ENCODE measurements at places on chromosomes 2 and 18. TPM values are rescaled to one million over a fixed set of nuclear protein-coding genes. Genes with fewer than 3 reads are reported as not detected.

DNA sequence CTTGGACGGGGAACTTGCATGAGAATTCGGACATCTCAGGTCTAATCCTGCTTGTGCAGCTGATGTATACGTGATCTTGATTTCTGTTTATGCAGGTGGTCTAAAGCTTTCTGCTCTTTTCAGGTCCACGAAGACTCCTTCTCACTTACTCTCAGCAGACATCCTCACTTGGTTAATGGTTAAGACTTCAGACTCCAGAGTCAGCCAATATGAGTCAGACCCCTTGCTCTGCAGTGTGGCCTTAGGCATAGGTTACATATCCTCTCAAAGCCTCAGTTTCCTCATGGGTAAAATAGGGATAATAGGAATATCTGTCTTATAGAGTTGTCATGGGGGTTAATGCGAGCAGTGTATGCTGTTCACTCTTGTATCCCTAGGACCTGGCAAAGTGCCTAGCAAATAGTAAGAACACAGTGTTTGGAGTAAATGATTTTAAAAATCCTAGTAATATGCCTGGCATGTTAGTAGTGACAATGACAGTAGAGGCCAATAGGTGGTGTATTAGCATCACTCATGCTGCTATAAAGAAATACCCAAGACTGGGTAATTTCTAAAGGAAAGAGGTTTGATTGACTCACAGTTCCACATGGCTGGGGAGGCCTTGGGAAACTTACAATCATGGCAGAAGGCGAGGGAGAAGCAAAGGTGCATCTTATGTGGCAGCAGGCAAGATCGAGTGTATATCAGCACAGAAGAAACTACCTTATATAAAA is 42.3 kb downstream of the XRCC5 start:
- no peaks in the 10 kb centered on the region for H3K4me1 ChIP-seq
- H3K36me3 ChIP-seq: peaks cover 15% of the 10 kb centered on the region
- H3K27me3 ChIP-seq: no peaks in the 10 kb centered on the region
- no peak overlapping the region for H3K4me3 ChIP-seq
- no peak overlapping the region for H3K27ac ChIP-seq

- H3K4me3 ChIP-seq: no peak overlapping the region
- no peak overlapping the region for H3K27ac ChIP-seq
- H3K4me1 ChIP-seq: no peaks in the 10 kb centered on the region
- H3K36me3 ChIP-seq: no peaks in the 10 kb centered on the region
- no peaks in the 10 kb centered on the region for H3K27me3 ChIP-seq
Observed at GRCh38 chr18:46680784-46681695, 24.0 kb upstream of the LOXHD1 start.

Gene PAIP2B
- total RNA-seq: 0.45 TPM

DNA sequence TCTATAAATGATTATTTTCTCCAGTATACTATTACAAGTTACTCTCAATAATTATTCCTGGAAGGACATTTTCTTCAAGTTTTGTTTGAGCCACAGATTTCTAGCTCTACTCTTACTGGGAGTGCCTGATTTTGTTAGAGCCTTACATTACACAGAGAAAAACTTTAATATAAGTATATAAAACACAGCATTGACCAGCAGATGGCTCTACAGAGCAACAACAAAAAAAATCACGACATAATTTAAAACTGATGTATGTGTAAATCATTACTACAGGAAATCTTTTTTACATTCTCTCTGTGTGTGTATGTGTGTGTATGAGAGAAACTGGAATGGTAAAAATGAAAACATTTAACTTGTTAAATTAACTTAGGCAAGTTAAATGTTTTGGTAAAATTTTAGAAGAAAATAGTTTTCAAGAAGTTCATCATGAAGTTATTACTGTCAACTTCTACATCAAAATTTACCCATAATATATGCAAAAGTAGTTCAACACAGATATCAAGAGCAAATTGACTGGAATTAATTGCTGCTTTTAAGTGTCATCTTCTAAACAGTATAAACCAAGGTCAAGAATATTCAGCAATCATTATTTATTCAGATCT is 103.3 kb downstream of the MDH1 start:
- no peak for DNase-seq
- H3K4me3 ChIP-seq: no peak overlapping the region
- no peaks in the 10 kb centered on the region for H3K27me3 ChIP-seq
- no peaks in the 10 kb centered on the region for H3K4me1 ChIP-seq
- no peaks in the 10 kb centered on the region for H3K36me3 ChIP-seq
- H3K27ac ChIP-seq: no peak overlapping the region

Gene NEURL3
- total RNA-seq: 0.44 TPM

Gene CHRND
- not detected for total RNA-seq

- H3K27me3 ChIP-seq: no peaks in the 10 kb centered on the region
- no peaks in the 10 kb centered on the region for H3K36me3 ChIP-seq
- H3K27ac ChIP-seq: no peak overlapping the region
- H3K4me1 ChIP-seq: peaks cover 11% of the 10 kb centered on the region
Observed at GRCh38 chr2:127067620-127068350, 39.2 kb downstream of the BIN1 start.

DNA sequence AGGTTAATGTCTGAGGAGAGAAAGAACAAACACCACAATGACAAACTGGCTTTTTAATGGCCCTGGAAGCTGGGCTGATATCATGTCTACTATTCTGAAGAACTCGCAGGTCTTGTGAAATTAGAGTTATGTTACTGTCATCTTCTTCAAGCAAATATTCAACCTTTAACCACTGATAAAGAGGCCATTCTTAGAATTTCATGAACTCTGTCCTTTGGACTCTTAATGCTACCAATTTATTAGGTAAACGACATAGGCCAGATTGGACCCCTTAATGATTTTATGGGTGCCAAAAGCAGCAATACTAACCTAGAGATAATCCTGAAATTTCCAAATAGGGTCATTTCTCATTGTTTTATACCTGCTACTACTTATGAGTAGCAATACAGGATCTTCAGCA is 109.0 kb upstream of the ACVR1C start:
- no peak overlapping the region for H3K4me3 ChIP-seq
- peaks cover under 1% of the 10 kb centered on the region for H3K4me1 ChIP-seq
- no peaks in the 10 kb centered on the region for H3K36me3 ChIP-seq
- no peak for DNase-seq
- no peak overlapping the region for H3K27ac ChIP-seq

DNA sequence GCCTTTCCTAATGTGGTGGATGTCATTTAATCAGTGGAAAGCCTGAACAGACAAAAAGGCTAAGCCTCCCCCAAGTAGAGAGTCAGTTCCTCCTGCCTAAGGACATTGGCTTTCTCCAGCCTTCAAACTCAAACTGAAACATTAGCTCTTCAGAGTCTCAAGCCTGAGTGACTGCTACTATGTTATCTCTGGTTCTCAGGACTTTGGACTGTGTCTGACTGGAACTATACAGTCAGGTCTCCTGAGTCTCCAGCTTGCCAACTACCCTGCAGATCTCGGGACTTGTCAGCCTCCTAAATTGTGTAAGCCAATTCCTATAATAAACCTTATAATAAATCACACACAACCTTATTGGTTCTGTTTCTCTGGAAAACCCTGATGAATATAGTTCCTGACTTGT is 12.6 kb downstream of the HYCC2 start:
- H3K27ac ChIP-seq: no peak overlapping the region
- no peaks in the 10 kb centered on the region for H3K27me3 ChIP-seq
- peaks cover 6% of the 10 kb centered on the region for H3K36me3 ChIP-seq
- no peak overlapping the region for H3K4me3 ChIP-seq
- H3K4me1 ChIP-seq: no peaks in the 10 kb centered on the region

DNA sequence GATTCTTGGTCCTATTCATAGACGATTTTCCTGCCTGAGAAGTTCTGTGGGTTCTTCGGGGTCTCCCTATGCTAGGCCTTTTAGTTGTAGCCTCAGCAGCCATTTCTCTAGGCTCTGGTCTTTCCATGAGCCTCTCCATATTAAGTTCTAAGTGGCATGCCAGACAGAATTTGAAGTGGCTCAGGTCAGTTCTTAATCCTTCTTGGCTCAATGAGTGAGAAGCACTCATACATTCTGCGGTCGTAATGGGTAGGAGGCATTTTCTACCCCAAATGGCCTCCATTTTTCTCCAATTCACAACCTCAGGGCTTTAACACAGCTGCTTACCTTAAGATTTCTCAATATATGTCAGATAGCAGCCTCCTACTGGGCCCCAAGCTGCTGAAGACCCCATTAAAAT is 405.3 kb upstream of the GALNT5 start:
- no peak overlapping the region for H3K27ac ChIP-seq
- DNase-seq: no peak
- no peaks in the 10 kb centered on the region for H3K27me3 ChIP-seq
- no peak overlapping the region for H3K4me3 ChIP-seq
- no peaks in the 10 kb centered on the region for H3K36me3 ChIP-seq

- no peaks in the 10 kb centered on the region for H3K4me1 ChIP-seq
- no peak overlapping the region for H3K27ac ChIP-seq
- no peaks in the 10 kb centered on the region for H3K36me3 ChIP-seq
- H3K4me3 ChIP-seq: no peak overlapping the region
Observed at GRCh38 chr18:28657961-28658360, 481.0 kb upstream of the CDH2 start.

DNA sequence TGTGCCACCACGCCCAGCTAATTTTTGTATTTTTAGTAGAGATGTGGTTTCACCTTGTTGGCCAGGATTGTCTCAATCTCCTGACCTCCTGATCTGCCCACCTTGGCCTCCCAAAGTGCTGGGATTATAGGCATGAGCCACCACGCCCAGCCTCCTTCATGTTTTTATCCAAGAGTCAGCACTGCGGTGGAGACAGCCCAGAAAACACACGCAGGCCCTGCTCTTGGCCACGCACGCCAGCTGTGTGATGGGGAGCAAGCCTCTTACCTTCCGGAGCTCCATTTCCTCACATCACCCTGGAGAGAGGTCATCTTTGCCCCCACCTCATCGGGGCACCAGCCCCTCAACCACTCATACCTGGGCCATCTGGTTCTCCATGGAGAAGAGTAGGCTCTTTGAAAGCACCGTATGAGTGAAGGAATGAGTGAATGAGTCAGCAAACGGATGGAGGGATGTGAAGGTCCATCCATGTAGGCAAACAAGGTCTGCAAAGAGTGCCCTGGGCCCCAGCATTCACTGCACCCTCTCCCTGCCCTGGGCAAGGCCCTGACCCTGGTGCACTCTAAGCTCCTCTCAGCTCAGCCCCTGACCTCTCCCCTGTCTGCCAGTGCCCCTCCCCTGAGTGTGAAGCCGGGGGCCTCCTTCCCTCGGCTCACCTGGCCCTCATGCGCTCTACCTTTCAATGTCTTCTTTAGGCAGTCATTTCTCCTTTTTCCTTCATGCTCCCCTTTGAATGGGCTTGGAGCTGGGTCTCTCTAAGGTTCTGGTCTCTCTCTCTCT is 7.4 kb downstream of the GYPC start:
- H3K4me1 ChIP-seq: peaks cover 61% of the 10 kb centered on the region
- DNase-seq: no peak
- H3K27me3 ChIP-seq: no peaks in the 10 kb centered on the region

DNA sequence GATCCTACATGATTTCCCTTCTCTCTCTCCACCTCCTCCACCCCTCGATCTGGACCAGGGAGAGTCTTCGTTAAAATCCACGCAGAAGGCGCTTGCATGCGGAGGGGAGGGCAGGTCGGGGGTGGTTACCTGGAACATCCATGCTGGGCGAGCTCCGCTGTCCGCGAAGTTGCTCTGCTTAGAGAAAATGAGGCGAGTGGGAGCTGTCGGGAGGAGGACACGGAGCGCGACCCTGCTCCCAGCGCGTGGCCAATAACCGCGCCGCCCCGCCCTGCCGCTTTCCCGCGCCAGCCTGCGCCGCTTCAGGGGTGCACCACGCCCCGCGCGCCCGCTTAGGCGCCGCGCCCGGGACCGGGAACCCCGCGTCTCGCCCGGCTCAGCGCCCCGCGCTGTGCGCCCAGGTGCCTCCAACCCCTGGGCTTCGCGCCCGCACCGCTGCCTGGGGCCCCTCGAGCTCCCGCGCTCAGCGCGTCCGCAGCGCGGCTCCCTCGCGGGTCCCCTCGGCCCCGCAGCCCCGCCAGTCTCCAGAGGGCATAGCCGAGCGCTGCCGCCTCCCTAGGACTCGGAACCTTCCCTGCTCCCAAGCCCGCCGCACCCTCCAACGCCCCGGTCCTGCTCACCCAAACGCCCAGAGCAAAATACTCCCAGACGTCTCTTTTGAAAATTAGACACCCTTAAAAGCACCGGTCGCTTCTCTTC is 636 bp downstream of the CBLN2 start:
- H3K4me3 ChIP-seq: no peak overlapping the region
- no peaks in the 10 kb centered on the region for H3K36me3 ChIP-seq
- H3K27ac ChIP-seq: no peak overlapping the region
- DNase-seq: no peak
- no peaks in the 10 kb centered on the region for H3K4me1 ChIP-seq

GRCh38 chr2:233525791-233526190 is 40.8 kb downstream of the USP40 start:
- no peak overlapping the region for H3K4me3 ChIP-seq
- H3K4me1 ChIP-seq: peaks cover 8% of the 10 kb centered on the region
- H3K27me3 ChIP-seq: no peaks in the 10 kb centered on the region
- DNase-seq: no peak
- no peaks in the 10 kb centered on the region for H3K36me3 ChIP-seq

Gene FBXO48
- 0.85 TPM for total RNA-seq

- no peaks in the 10 kb centered on the region for H3K4me1 ChIP-seq
- DNase-seq: no peak
- no peak overlapping the region for H3K4me3 ChIP-seq
- H3K27ac ChIP-seq: no peak overlapping the region
Observed at GRCh38 chr18:54192415-54192814, 32.1 kb downstream of the MBD2 start.
